ENCODE measurements at places on chromosomes 1 and 21.

GRCh38 chr1:246335151-246335550, 171.9 kb downstream of the SMYD3 start:
- no peak for DNase-seq

GRCh38 chr1:21233490-21233889, 56.8 kb downstream of the ECE1 start:
- no peak for DNase-seq

- DNase-seq: no peak
Measured at GRCh38 chr1:218529646-218530300, 184.6 kb downstream of the TGFB2 start.

GRCh38 chr1:47996060-47996405, 1.2 kb downstream of the TRABD2B start:
- no peak for DNase-seq

DNA sequence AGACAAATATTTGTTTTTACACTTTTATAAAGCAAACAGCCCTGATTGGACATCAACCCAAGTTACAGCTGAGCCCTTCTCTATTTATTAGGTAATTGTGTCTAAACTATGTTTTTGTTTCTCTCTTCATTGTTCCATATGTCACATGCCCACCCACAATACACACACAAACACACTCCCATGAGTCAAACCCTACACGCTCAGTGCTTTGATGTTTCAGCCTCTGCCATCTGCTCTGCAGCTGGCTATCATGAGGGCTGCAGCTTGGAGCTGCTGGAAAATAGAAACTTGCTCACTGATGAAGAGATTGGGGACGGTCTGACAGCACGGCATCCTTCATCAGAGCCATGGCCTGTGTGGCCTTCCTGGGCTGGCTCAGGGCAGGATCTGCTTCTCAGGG, 41.7 kb downstream of the PSMG1 start:
- DNase-seq: no peak

DNA sequence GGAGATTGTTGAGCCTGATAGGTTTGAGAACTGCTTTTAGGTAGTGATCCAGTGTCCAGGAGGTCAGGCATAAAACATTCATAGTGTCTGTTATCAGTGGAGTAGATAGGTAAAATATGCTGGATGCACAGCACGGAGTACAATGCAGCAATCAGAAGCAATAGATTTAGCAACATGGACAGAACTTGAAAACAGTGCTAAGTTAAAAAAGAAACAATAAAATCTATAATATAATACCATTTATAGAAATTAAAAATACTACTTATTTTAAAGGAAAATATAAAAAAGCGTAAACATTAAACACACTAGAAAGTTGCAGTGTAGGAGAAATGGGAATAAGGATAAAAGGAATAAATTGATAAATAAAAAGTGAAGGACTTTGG, 3.4 kb upstream of the TAF13 start:
- DNase-seq: no peak

- DNase-seq: no peak
Measured at GRCh38 chr1:85585799-85586198, 5.2 kb downstream of the CCN1 start.

Data from GM06990 (cell line).